CD4-positive, alpha-beta T cell treated with Interleukin-17A for 4 hours (primary cell): ENCODE measurements at places on chromosomes 5 and 9.

- no peak for DNase-seq
Measured at GRCh38 chr5:74638970-74639806, 1.3 kb downstream of the ENC1 start.

- no peak for DNase-seq
Measured at GRCh38 chr9:83062651-83063527, at the start of gene RASEF. Gene RASEF (minus strand): TSS chr9:83063142. CDS start chr9:83062867, 275 bp downstream.

DNA sequence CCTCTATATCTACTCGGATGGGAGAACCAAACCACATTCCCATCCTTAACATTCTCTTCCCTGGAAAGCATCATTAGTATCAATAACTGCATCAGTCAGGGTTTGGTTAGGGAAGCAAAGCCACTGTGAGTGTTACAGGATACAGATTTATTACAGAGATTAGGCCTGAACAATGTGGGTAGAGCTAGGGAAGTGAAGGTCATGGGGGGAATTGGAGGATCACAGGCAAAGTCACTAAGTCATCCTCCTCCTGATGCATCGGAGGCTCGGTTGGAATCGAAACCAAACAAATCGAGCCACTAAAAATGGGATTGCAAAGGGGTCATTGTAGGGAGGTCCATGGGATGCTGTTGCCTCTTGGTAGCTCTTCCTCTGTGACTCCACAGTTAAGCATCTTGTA is 61.8 kb upstream of the ZBTB43 start:
- DNase-seq, result no peak

- no peak for DNase-seq
Measured at GRCh38 chr9:121069396-121069795, 5.4 kb upstream of the CNTRL start.

DNA sequence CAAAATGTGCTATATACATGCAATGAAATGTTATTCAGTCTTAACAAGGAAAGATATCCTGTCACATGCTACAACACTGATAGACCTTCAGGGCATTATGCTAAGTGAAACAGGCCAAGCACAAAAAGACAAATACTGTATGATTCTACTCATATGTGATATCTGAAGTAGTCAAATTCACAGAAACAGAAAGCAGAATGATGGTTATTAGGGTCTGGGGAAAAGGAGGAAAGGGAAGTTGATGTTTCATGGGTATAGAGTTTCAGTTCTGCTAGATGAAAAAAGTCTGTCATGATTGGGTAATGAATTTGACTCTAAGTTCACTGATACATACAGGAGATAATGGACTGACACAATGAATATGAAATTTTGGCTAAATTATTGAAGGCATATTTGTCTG is 11.2 kb upstream of the RIC1 start:
- DNase-seq, result no peak

DNA sequence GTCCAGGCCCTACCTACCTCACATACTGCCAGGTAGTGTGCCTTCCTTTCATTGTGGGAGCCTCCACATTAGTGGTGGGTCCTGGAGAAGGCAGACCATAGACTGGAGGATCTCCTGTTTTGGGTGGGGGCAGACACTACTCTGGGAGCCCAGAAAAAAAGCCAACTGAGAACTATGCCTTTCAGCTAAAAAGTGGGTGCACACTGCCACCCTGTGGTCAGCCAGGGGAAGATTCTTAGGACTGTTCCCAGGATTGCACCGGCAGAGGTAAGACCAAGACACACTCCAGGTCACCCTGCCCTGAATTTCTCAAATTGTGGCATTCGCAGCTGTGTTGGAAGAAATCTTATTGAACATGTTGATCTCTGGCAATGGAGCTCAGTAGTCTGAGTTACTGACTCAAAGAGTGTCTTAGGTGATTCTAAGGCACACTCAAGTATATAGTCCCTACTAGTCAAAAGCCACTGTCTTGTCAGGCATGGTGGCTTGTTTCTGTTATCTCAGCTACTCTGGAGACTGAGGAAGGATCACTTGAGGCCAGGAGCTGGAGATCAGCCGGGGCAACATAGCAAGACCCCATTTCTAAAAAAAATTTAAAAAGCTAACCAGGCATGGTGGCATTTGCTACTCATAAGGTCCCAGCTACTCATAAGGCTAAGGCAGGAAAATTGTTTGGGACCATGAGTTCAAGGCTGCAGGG is 3.6 kb downstream of the SIGMAR1 start:
- peak; percentile 85 for DNase-seq

DNA sequence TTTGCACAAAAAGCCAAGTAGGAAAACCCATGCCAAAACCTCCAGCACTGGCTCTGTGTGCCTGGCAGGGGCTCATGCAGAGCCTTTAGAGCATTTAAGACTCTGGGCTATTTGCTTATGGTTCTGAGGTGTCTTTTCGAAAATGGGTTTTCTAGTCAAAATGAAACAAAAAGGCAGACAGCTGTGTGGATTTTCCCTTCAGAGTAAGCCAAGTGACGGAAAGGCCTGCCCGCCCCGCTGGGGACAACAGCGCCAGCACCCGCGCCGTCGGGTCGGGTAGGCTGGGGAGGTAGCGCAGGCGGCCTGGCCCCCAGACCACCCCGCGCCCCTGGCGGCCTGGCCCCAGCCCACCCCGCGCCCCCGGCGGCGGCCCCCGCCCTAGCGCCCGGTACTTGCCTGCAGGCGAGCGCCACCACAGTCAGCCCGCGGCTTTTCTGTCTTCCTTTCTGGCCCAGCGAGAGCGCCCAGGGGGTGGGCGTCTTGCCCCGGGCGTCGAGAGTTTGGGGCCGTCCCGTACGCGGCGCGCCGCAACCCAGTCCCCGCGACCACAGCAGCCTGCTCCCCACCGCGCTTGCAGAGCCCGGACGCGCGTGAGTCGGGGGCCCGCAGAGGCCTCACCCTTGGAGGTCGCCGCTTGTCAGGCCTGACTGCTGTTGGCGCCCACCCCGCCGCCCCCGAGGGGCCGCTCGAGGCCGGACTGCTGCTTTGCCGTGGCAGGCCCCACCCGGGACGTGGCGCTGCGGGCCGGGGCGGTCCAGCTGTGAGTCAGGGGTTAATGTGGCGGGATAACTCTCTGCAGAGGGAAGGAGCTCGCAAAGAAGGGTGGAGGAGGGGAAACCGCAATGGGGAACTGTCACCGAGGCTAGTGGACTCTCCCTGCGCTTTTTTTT is at the start of gene TICAM2:
Gene TICAM2 (minus strand): TSS at position 779 of the 890 bp plus-strand sequence. CDS start 21,223 bp downstream, outside the sequence.
- DNase-seq, result peak; percentile 61

DNA sequence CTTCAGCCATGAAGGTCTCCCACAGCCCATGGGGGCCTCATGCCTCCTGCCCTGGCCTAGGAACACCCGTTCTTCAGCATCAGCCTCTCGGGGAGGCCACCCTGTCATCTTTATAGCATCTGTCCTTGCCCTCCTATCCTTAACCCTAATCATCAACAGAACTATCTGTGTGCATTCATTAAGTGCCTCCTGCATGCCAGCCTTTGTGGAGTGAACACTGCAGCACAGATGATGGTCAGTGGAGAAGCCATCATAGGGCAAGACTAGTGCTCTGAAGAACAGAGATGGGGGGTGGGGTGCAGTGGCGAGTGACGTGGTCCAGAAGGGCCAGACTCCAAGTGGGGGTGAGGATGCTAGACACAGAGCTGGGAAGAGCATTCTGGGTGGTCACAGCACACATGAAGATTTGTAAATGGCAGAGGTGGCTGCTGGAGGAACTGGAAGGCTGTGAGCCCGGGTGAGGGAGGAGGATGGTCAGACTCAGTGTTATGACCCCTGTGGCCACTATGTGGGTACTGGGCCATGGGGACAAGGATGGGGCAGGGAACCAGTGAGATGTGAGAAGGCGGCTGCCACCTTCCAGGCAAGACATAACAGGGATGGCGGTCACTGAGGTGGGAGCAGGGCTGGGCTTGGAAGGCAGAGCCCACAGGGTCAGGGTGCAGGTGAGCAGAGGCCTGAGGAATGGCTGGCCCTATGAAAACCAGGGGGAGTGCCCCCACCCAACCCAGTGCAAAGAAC is 3.6 kb upstream of the CARD19 start:
- DNase-seq, result no peak

GRCh38 chr5:74638544-74638969 is 2.0 kb downstream of the ENC1 start:
- no peak for DNase-seq

DNA sequence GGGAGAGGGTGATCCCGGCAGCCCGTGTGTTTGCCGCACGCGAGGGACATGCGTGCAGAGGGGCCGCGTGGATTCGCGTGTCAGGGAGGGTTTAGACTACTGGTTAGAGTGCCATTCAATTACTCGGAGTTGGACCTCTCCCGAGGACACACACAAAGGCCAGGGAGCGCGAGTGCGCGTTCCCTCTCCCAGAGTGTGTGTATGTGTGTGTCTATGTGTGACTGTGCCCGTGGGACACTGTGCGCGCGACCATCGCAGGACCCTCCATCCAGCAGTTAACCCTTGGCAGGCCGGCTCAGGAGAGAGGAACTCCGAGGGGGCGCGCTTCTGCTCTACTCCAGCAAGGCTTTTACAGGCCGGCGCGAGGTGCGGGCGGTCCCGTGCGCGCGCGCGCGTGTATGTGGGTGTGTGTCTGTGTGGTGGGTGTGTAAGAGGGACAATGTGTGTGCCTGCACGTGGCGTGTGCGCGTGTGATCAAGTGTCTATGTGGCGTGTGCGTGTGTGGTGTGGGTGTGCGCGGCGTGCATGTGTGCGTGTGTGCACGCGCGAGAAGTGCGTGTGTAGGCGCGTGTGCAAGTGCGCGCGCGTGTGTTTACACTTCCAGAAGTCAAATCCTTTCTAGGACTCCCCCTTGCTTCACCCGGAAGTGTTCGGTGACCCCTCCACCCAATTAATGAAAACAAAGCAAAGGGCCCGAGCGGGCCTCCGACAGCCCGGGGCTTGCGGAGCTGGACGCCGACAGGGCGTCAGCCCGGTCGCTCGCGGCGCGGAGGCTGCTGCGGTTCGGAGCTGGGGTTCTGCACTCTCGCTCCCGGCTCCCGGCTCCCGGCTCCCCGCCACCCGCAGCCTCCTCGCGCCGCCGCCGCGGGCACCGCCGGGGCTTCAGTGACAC is 75.3 kb upstream of the TBCA start:
- no peak for DNase-seq

DNA sequence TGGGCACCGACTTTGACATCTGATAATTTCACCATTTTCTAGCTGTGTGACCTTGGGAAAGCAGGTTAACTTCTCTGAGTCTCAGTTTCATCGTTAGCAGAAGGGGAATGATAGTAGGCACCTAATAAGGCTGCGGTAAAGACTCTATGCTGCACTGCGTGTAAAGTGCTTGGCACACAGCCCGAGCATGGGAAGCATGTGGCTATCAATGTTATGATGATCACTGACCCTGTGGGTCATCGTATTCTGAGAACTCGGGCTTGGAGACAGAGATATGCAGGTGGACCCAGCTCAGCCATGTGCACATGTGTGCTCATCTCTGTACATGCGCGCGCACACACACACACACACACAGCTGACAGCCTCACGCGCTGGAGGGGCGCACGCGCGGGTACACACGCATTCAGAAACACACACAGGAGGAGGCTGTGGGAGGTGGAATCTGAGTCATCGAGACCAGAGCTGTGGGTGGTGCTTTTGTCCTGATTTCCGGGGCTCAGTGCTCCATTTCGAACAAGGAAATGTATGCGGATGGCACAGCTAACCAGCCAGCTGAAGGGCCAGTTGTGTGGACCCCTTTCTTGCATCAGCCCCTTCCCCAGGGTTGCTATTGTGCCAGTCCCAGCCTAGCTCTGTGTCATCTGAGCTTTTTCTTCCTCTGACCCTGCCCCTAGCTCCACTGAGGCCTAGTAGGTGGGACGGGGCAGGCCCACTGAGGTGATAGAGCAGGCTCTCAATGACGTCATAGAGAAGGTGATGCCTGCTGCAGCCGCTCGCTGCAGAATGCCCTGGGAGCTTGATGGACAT is 11.1 kb upstream of the ARAP3 start:
- peak; percentile 86 for DNase-seq

GRCh38 chr5:58501778-58502417 is 10.7 kb downstream of the GAPT start:
- no peak for DNase-seq

DNA sequence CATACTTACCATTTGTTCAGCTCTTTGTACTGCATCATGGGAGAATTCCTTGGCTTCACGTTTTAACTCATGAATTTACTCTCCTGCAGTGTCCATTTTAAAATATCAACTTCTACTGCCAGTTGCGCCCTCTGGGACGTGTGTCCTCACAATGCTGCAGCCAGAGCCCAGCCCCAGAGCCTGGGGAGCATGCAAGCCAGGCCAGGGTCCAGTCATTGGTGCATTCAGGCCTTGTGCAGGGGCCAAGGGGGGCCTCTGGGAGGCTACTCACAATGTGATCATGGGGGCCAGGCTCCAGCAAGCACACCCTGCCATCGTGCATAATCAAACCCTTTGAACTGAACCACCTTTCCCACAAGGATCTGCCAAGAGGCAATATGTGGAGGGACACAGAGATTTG is 105.6 kb upstream of the CCDC112 start:
- no peak for DNase-seq

DNA sequence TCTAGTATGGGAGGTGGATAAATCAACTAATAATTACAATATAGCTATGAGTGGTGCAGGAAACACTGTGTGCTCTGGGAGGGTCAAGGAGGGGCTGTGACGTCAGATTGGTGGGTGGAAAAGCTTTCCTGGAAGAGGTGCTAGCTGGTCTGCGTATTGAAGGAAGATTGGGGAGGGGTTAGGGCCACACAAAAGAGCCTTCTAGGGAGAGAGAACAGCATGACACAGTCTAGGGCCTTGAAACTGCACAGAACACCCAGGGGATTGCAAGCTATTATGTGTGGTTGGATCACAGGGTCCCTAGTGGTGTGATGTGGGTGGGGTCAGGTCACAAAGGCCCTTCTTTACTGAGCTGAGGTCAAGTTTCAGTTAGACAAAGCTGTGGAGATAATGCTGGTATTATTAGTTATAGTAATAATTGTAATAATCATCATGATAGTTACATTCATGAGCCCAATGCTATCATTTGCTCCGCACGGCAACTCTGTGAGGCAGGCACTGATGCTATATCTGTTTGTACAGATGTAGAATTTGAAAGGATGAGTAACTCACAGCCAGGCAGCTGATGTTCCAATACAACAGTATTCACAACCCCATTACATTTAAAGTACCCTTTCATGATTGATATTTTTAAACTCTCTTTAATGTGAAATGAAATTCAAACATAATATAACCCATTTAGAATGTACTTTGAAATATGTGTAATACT is 197.4 kb upstream of the IL12B start:
- no peak for DNase-seq

DNA sequence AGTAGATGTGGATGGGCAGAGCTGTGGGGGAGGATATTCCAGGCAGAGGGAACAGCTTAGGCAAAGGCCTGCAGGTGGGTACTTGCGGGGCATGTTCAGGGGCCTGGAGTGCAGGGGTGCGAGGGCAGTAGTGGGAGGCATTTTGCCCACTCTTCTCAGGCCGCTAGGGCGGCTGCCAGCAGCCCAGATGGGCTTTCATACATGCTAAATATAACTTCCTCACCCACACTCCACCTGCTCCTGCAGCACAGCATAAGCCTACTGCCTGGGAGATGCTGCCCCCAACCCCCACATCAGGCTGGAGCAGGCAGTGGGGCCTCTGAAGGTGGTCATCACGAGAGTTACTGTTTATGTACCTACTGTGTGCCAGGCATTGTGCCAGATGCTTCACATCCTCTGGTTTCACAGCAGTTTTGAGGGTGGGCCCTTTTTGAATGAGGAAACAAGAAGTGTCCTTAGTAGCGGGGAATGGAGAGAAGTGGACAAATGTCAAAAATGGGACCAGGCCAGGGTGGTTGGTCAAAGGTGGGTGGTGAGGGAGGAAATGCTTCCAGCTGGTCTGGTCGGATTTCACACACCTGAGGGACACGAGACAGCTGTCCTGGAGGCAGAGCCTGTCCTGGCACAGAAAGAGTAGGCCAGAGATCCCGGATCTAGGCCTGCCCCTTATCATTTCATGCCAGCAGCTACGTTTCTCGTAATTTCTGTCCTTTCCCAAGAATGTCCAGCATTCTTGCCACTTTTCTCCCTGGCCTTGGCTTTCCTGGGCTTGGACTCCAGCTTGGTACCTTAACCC is 12.1 kb downstream of the RGS14 start:
- DNase-seq, result peak; percentile 3
